ENCODE measurements at places on chromosomes 7 and 10.

- no peak for DNase-seq
These were observed 48.8 kb downstream of the UBE2H start for GRCh38 chr7:129903935-129904334.

DNA sequence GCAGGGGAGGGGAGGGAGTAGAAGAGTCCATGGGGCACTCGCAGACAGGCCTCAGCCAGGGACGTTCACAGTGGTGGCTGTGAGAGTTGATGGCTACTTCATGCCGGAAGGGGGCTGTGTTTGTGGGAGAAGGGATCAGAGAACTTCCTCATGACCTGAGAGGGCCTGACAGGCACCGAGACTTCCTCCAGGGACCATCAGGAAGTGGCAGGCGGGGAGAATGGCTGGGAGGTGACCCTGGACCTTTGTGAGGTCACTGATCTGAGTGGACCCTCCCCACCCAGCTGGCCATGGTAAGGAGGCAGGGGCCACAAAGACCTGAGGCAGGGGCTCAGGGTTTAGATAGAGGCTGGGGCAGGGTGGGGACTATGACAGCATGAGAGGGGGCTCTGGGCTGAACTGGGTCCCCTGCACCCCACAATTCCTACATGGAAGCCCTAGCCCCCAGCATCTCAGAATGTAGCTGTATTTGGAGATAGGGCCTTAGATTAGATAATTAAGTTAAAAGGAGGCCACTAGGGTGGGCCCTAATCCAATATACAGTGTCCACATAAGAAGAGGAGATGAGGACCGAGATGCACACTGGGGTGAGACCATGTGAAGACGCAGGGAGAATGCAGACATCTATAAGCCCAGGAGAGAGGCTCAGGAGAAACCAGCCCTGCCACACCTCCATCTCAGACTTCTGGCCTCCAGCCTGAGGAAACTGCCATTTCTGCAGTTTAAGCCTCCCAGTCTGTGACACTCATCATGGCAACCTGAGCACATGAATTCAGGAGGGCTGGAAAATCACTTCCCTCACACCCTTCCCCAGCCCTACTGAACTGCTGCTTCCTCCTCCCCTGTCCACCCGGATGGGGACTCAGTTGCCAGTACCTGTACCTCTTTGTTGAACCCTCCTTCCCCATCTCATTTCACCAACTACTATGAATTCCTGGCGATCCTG is 273.9 kb upstream of the ZNF32 start:
- DNase-seq: no peak

GRCh38 chr10:74518061-74518460 is 308.3 kb upstream of the KAT6B start:
- DNase-seq: no peak

GRCh38 chr10:83680470-83680891 is 458.8 kb upstream of the GHITM start:
- no peak for DNase-seq

DNA sequence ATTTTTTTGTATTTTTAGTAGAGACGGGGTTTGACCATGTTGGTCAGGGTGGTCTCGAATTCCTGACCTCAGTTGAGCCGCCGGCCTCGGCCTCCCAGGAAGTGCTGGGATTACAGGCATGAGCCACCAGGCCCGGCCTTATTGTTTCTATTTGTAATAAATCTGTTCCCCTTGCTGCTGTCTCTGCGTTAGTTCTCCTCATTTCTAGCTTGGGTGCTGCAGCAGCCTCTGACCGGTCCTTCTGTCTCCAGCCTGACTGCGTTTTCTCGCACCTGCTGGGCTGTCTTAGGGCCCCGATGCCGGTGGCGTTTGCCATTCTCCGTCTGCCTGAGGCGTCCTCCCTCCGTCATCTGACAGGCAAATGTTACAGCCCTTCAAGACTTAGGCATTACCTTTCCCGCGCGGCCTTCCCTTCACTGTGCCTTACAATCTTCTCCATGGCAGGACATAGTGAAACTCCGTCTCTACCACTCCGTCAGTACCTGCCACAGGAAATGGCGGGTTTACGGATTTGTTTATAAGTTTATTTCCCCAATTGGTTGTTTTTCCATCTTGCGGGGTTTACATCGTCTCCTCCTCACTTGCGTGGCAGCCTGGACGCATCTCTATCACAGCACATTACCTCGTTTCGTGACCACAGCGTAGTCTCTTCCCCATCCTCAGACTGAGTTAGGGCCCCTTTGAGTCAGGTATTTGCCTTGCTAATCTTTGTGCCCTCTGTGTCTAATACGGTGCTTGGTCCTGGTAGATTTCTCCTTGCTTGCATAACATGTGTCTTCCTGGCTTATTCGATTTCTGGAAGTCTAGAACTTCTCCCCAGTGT is 2.3 kb upstream of the GIMAP8 start:
- no peak for DNase-seq

- no peak for DNase-seq
These were observed 39.7 kb downstream of the AGAP3 start for GRCh38 chr7:151125846-151126481.

- DNase-seq: no peak
These were observed 7.7 kb downstream of the TMEM273 start for GRCh38 chr10:49180444-49180860.

DNA sequence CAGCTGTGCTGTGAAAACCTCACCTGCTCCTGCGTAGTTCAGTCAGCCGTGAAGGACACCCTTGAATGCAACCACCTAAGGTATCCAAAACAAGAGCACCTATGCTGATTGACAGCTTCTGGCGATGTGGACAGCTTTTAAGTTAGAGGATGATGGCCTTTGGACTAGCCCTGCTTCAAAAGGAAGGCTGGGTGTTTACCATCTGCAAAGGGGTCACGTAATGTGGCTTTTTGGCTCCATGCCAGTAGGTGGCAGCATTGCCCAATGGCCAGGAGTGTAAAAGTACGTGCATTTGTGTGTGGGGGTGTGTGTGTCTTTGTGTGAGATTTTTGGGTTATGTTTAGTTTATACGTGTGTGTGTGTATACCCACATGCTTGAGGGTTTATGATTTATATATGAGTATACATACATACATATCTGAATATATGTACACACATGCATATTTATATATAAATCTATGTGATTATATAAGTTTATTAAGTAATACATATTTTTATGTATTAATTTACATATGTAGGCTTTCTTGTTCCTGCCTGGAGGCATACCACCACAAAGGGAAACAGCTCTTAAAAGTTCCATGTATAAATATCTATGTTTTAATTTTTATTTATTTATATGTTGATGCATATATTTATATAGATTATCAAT is 236.3 kb upstream of the ANKRD30A start:
- DNase-seq: peak; percentile 3

DNA sequence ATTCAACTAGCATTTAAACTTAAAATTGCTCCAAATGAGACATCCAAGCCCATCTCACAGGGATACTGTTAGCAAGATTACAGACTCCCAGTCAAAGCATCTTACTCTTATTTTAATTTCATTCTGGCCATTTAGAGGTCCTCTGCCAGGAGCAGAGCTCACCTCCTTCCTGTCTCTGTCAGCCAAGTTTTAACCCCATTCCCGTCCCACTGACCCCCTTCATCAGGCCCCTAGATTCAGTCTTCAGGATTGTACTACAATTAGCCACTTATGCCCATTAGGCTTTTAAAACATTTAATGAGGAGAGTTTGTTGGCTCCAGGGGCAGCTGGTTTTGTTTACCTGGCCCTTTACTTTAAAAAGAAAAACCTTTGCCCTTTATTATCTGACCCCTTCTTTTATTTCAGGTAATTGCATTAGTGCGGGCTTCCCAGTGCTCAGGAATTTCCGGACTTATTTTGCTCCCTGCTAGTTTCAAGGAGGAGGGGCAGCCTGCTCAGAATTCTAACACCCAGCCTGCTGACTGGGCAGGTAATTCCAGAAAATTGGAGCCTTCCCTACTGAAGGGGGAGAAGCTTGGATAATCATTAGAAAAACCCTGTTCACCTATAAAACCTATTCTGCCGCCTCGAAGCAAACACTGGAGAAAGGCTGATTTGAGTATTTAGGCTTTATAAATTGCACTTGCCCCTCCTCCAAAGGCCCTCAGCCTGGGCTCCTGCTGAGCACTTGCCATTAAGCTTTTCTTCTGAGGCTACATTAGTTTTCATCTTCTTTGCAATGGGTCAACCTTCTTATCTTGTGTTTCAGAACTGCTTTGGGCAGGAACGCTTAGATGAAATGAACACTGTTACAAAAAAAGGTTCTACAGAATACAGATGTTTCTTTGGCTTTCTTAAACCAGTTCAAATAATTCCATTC is 200.5 kb upstream of the HPS1 start:
- no peak for DNase-seq

GRCh38 chr7:141094336-141095070 is 20.6 kb downstream of the TMEM178B start:
- no peak for DNase-seq

- DNase-seq: no peak
These were observed 182.5 kb downstream of the SKAP2 start for GRCh38 chr7:26681819-26682418.

DNA sequence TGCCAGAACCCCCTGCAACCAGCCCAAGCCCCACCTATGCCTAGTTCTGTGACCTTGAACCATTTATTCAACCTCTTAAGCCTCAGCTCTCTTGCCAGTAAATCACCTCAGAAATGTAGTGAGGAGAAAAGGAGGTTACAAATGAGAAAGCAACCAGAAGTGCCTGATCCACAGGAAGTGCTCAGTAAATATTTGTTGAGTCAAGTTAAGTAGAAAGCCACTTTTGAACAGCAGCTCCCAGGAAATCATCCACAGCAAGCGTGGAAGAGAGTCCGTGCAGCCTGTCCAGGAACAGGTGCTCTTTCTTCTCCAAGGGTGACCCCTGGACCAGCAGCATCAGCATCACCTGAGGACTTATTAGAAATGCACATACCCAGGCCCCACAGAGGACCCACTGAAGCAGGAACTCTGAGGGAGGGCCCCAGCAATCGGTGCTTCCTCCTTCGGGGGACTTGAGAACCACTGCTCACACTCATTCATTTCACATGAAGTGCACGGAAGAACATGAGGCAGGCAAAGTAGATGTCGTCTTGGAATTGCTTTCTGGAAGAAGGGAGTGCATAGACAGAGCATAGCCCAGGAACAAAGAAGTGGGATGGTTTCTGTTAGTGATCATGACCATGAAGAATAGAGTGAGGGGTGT is 6.3 kb upstream of the C10orf71 start:
- no peak for DNase-seq

DNA sequence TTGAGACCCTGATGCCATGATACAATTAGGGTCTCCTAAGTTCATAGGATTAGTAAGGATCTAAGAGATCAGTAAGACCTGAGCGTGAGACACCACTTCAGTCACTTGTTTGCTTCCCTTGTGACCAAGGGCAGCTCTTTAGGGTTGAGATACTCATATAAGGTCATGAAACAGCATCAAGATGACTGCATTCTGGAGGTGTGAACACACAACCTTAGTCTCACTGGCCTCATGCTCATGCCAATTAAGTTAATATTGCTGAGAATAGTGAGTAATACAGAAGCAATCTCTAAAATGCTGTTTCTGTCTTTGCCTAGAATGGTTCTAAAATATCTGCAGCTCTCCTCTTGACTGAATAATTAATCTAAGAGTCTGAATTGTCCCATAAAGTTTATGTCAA is 39.6 kb upstream of the KLHL7 start:
- DNase-seq: no peak

DNA sequence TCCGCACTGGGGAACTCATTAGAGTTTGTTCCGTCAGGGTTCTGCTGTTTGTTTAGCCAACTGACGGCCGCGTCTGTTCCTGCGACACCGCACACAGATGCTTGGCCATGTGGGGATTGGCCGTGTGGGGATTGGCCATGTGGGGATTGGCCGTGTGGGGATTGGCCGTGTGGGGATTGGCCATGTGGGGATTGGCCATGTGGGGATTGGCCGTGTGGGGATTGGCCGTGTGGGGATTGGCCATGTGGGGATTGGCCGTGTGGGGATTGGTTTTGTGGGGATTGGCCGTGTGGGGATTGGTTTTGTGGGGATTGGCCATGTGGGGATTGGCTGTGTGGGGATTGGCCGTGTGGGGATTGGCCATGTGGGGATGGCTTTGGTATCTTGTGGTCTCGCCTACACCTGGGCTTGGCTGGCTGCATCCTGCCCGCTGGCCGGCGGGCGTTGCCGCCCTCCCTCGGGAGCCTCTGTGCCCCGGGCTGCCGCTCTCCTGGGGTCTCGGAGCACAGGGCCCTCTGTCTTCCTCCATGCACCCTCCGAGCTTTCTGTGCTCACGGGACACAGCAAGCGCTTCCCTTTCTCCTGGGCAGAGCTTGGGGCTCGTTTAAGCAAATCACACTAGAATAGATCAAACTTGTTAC is 62.5 kb downstream of the NKX6-2 start:
- DNase-seq: no peak

DNA sequence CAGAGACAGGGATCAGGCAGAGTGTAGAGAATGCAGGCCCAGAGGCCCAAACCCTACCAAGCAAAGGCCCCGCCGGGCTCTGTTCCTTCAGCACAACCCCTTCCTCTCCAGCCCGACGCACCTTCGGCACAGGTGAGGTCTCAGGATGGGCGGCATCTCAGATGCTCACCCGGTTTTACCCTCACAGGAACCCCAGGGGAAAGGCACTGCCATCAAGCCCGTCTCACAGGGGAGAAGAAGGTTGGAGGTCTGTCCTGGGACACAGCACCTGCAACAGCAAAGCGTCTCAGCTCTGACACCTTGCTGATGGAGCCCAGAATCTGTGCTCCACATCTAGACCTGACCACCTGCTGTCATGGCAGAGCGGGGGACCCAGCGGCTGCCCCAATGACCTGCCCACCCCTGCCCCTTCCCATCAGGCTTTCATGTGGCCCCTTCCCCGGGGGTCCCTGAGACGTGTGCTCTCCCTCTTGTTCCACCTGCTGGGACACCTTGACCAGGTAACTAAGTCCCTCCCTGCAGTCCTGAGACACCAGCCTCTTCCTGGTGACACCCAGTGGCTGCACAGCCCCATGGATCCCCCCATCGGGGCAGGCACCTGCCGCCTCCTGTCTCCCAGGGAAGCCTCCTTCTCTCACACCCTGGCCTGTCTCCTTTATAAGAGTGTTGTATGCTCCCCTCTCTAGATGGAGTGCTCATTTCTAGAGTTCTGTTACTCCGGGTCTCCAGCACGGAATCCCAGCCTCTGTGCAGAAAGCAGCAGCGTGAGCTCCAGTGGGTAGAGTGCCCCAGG is 315.6 kb downstream of the DNAJB6 start:
- no peak for DNase-seq

DNA sequence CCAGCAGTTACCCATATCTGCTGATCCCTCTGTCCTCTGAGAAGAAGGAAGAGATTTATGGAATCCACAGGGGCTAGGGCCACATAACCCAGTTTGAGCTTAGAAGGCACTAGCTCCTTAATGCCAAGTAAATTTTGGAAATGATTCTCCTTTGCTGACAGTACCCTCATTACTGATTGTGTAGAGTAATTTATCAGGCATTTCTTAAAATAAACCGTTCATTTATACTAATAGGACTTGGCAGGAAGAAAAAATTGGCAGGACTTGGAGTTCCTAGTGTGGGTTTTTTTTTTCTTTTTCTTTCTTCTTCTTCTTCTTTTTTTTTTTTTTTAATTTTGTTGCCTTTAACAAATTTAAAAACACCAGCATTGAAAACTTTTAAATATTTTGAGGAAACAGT is 645.7 kb downstream of the SUGCT start:
- DNase-seq: no peak

DNA sequence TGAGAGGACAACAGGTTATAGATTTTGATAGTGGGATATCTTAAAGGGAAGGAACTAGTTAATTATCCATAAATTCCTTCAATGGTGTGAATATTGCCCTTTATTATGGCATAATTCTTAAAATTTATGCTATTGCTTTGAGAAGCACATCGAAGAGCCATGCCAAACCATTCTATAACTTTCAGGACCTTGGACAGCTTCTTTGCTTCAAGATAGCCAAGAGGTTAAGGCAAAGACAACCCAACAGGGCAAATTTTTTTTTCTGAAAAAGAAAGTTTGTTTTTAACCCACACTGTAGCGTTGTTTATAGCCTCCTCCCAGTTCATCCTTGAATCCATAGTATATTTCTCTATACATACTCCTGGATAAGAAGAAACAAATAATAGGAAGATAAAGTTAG is 103.2 kb downstream of the NRG3 start:
- no peak for DNase-seq
